Left forelimb (tissue), 1 donor: ENCODE measurements at places on chromosomes 5 and 9.
A peak's percentile ranks its signal among the peaks of the same experiment; 100 is the strongest.

DNA sequence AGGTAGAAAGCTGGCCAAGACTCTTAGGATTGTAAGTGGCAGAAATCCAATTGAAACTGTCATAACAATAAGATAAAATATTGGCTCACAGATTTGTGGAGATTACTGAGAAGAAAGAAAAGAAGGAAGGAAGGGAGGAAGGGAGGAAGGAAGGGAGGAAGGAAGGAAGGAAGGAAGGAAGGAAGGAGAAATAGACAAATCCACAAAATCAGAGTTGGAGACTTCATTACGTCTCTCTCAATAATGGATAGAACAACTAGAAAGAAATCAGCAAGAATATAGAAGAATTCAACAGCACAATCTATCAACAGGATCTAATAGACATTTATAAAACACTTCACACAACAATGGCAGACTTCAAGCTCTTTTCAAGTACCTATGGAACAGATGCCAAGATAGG is 17.9 kb upstream of the PAM start:
- no peak for DNase-seq

- no peak for DNase-seq
Measured at GRCh38 chr5:73692166-73692640, 66.2 kb downstream of the ARHGEF28 start.

DNA sequence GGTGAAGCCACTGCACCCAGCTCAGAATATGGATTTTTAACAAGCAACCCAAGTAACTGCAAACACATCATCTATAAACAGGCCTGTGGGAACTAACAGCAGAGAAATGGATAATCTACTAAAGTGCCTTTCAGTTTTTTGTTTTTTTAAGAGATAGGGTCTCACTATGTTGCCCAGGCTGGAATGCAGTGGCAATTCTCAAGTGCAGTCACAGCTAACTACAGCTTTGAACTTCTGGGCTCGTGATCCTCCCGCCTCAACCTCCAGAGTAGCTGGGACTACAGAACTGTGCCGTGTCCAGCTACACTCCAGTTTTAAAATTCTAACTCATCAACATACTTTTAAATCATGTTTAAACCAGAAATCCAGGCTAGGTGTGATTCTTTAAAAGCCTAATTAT is 11.9 kb downstream of the TUT7 start:
- DNase-seq, result no peak

GRCh38 chr5:3347741-3348140 is 247.9 kb upstream of the IRX1 start:
- DNase-seq, result peak; percentile 47

DNA sequence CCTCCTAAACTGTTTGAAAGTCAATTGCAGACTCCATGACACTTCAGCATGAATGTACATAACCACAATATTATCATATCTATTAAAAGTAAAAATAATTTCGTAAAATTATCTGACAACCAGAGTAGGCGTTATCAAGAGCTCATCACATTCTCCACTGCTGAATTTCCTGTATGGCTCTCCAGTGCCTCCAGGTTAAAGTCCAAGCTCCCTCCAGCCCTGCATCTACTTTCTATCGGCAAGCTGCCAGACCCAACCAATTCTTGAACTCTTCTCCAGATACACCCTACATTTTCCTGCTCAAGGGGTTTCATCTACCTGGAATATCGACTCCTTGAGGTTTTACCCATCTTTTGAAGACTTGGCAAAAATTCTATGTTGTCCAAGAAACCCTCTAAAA is 74.5 kb upstream of the TBC1D2 start:
- DNase-seq, result no peak

DNA sequence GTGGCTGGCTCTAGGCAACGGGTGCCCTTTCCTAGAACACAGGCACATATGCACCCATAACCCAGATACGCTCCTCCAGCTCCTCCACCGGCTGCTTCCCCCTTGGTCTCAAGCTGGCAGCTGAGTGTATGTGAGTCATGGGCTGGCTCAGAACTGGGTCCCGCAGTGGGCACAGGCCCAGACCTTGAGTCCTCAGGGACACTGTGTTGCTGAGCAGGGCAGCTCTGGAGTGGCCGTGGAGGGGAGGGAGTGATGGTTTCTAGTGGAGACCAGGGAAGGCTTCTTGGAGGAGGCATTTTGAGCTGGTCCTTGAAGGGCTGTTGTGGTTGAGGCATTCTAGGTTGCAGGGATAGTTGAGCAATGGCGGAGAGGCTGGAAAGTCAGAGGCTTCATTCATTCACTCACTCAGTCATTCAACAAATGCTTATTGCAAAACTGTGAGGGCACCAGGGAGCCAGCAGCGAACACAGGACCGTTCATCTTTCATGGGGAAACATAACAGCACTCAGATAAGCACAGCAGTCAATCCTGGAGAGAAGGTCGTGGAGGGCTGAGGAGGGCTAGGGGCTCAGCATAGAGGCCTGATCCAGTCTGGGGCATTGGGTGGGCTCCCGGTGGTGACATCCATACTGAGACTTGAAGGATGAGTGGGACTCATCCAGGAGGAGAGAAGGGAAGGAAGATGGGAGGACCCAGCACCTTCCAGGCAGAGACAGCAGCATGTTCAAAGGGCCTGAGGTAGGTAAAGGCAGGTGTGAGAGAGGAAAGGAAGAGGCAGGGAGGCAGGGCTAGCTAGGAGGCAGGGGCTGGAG is 2.4 kb downstream of the BBLN start:
- peak; percentile 57 for DNase-seq

DNA sequence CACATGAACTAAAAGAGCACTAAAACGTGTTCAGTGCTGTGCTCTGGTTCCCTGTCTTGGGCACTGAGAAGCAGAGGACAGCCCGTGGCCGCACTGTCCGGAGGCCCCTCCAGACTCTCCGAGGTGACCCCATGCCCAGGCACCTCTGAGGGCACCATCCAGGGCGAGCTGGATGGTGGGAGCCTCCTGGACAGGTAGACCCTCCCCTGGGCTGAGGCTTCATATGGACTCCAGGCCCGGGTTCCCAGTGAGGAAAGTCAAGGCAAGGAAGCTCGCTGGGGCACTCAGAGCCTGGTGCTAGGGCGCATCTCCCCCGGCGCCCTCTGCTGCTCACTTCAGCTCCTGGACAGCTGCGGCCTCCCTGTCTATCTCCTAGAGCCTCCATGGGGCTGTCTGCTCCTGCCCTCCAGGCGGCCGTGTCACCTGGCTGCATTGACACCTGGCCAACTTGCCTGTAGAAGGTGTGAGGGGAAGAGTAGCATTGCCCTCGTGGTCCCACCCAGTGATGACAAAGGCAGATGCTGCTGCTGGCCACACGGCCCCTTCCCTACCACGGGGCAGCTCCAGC is 178.2 kb upstream of the IRX1 start:
- DNase-seq, result no peak

DNA sequence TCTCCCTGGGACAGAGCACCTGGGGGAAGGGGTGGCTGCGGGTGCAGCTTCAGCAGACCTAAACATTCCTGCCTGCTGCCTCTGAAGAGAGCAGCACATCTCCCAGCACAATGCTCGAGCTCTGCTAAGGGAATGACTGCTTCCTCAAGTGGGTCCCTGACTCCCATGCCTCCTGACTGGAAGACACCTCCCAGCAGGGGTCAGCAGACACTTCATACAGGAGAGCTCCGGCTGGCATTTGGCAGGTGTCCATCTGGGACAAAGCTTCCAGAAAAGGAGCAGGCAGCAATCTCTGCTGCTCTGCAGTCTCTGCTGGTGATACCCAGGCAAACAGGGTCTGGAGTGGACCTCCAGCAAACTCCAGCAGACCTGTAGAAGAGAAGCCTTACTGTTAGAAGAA is 77.2 kb downstream of the SLCO6A1 start:
- DNase-seq, result no peak

GRCh38 chr5:143882520-143882919 is 70.6 kb downstream of the HMHB1 start:
- no peak for DNase-seq

DNA sequence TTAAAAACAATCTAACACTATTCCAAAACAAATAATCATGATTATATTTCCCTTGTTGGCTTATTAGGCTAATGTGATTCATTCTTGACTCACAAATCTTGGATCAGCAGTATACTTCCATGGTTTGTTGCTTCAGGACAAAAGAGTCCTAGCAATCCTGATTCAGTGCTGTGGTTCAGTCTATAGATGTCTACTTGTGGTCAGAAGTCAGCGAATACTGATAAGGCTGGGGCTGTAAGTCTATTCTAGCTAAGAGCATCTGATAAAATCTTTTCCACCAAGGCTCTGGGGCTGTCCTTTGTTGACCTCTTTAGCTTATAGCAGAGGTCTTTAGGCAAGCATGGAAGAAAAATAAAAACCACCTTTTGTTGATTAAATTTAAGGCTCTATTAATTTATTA is 4.4 kb upstream of the SMIM3 start:
- no peak for DNase-seq

GRCh38 chr5:55333017-55333416 is 25.2 kb downstream of the MTREX start:
- no peak for DNase-seq

DNA sequence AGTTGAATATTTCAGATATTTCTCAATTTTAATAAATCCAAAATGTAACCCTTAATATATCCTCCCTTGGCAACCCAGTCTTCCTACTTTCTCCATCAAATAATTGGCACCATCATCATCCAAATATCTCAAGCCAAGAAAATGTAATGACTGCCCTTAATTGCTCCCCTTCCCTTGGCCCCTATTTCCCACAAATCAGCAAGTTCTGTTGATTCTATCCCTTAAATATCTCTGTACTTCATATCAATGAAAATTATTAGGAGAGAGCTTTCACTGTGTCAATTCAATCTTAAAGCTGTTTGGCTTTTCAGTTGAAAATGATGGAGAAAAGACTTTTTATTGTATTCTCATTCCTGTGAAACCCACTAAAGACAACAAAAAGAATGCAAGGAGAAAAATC is 349.8 kb downstream of the HINT1 start:
- DNase-seq, result no peak

- no peak for DNase-seq
Measured at GRCh38 chr5:122694884-122695283, 80.0 kb upstream of the SNX2 start.

GRCh38 chr9:94656200-94656599 is 16.9 kb upstream of the FBP1 start:
- no peak for DNase-seq

DNA sequence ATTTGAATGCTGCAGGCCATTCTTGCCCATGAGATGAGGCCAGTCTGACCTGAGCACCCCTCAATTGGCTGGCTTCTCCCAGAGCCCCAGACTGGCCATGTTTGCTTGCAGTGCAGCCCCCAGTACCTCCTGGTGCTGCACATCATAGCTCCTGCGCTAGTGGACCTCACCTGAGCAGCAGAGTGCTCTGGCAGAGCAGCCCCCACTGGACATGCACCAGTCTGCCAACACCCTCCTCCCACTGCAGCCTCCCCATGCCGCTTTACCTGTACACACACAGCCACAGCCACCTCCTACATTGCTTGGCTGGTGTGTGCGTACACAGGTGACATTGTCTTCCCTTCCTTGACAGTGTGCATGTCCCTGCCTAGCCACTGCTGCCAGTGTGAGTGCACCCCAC is 940.2 kb downstream of the EFNA5 start:
- no peak for DNase-seq

DNA sequence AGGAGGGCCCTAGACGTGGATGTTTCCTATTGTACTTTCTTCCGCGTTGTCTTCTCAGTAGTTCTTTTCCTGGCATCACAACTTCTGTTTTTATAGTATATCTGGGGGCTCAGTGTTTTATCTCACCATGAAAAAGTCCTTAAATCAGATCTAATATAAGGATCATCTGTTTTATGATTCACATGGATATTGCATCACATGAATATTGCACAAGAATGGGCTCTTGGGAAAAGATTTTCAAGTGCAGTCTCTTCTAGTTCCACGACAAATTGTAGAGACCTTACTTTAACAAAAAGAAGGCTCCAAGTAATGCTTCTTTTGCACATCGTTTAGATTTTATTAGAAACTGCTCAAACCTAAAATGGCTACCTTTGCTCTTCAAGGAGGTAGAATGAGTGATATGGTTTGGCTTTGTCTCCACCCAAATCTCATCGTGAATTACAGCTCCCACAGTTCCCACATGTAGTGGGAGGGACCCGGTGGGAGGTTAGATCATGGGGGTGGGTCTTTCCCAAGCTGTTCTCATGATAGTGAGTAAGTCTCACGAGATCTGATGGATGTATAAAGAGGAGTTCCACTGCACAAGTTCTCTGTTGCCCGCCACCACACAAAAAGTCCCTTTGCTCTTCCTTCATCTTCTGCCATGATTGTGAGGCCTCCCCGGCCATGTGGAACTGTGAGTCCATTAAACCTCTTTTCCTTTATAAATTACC is 53.7 kb upstream of the FAM120A start:
- no peak for DNase-seq

GRCh38 chr5:179852993-179853547 is 5.5 kb downstream of the MRNIP start:
- no peak for DNase-seq

DNA sequence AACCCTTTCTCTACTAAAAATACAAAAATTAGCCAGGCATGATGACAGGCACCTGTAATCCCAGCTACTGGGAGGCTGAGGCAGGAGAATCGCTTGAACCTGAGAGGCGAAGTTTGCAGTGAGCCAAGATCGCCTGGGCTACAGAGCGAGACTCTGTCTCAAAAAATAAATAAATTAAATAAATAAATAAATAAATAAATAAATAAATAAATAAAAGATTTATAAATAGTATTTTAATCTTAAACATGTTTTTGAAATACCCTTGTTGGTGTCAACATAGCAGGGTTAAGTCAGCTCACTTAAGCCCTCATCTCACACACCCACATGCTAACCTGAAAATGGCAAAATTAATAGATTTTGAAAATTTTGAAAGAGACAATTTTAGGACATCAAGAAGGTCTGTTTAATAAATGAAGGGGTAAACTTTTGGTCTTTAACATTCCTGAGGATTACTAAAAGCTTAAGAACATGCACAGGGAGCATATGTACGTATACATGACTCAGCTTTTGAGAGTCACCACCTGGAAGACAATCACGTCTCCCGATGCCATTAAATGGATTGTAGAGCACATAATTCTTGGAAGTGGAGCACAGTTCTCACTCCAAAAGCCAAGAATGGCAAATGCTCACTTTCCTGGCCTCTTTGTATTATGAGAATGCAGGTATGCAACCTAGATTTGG is 202.5 kb downstream of the GDNF start:
- no peak for DNase-seq

GRCh38 chr9:81754245-81754644 is 64.9 kb upstream of the TLE1 start:
- DNase-seq, result no peak

GRCh38 chr9:28892538-28892937 is 1319.3 kb upstream of the C9orf72 start:
- no peak for DNase-seq

DNA sequence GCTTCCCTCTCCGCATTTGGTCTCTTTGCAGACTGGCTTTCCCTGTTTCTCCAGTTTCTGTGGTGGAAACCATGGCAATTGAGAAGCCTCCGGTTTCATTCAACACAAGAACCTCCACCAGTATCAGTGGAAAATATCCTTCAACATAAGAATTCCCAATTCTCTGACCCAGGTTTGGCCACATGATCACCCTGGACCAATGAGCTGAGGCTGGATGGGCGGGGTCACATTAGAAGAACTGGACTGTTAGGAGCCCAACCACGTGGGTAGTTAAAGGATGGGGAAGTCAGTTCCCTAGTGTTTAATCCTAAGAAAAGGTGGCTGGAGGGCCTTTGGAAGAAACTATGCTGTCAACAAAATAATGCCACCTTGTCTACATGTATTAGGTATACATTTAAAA is 336.3 kb downstream of the DMRT2 start:
- DNase-seq, result no peak
